NCI-H1092 (cell line): ENCODE measurements at places on chromosomes 2 and 18.

GRCh38 chr2:150168595-150169236 is 318.8 kb downstream of the RND3 start:
- no peak for DNase-seq

DNA sequence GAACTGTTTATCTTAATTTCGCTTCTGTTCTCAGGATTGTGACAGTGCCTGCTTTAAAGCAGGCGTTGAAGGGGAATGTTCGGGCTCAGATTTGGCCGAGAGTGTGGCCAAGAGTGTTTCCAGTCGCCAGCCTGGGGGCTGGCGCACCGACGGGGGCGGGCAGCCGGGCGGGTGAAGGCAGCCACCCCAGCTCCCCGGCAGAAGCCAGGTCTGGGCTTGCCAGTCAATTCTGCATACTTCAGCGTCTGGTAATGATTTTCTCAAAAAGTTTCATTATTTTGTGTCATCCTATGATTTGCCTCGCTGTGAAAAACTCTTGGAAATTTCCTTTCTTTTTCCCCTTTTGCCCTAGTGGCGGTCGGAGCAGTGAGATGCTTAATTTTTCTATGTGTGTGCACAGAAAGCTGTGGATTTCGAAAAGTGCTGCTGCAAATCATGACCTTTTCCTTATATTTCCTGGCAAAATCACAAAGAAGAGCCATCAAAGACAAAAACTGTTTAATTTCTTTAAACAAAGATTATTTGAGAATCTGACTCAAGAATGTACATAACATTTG is 856 bp downstream of the FAM228A start:
- no peak for DNase-seq

DNA sequence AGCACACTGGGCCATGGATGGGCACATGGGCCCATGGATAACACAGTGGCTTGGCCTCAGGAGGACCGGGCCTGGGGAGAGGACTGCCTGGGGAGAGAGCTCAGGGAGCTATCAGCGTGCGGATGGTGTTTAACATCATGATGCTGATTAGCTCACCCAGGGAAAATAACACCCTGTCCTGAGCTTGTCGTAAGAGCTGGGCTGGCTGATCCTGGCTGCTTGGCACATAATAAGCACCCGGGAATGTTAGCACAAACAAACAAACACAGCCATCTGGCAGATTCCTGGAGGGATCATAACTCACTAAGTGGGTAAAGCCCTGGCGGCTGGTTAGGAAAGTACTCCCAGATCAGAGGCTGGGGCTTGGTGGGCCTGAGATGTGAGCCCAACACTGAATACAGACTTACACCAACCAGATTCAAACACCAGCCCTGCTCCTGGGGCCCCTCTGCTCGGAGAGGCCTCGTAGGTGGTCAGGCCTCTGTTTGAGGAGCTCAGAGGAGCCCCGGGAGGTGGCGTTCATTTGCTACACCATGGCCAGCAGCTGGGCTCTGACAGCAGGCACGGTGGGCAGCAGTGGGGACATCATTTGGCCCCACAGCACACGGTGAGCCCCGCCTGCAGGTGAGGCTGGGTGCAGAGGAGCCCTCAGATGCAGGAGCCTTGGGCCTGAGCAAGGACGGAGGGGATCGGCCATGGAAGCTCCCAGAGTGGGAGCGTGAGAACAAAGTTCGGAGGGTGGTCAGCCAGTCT is 193.4 kb upstream of the HDAC4 start:
- DNase-seq, result no peak

GRCh38 chr18:56889621-56890020 is 238.5 kb downstream of the WDR7 start:
- DNase-seq, result no peak

- no peak for DNase-seq
Observed at GRCh38 chr2:102667072-102667471, 47.7 kb downstream of the SLC9A2 start.

GRCh38 chr2:117850461-117850860 is 36.0 kb downstream of the DDX18 start:
- DNase-seq, result no peak

DNA sequence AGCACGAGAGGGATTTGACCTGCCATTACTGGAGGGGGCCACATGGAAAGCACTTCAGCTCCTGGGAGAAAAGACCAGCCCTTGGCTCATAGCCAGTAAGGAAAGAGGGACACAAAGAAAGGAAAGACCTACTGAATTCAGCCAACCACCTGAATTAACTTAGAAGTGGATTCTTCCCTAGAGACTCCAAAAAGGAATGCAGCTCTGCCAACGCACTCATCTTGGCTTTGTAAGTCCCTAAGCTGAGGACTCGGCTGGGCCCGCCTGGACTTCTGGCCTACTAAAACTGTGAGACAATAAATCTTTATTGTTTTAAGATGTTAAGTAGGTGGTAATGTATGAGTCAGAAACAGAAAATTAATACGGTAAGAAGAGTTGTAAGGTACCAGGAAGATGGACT is 11.5 kb downstream of the ATF2 start:
- no peak for DNase-seq

DNA sequence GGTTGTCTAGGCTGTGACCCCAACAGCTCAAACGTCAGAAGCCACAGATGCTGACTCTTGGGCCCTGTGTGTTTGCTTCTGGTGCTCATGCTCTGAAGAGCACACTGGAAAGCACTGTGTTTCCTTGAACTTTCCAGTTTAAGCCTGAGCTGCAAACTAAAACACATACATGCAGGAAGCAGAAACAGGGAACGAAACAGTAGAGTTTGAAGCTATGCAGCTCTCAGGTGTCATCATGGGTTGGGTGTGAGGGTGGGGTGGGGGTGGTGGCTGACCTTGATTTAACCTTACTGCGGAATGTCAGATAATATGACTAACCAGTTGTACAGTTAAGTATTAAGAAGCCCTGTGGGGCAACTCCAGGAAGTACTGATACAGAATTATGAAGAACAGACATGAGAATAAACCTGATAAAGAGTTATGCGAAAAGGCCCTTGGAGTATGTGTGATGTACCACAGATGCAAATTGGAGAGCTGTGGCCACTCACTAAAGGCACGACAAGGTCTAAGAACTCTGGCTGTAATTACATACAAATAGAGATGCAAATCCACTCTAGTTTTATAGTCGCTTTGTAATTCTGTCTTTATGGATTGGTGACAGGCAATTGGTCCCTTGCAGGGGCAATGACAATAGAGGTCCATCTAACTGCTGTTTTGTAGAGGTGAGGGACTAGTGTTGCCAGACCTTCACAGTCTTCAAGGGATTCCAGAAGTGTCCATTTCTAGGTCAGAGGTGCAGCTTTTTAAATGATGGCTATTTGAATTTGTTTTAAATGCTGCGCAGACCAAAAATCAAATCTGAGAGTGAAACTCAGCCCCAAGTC is 273.1 kb downstream of the NAPG start:
- no peak for DNase-seq

GRCh38 chr2:190791347-190791975 is 89.2 kb upstream of the GLS start:
- DNase-seq, result no peak

DNA sequence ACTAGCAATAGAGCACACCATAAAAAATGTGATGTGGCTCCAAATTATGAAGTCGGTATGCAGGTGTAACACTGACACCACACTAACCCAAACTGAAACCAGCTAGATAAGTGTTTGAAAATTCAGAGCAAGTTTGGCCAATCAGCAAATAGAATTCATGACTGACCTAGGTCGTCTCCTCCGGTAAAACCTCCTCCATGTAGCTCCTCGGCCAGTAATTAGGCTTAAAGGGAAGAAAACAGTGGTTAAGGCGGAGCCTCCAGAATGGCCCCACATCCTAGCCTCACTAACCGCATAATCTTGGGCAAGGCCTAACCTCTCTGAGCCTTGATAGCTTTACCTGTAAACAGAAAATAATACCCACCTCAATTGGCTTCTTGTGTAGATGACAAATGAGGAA is 30.1 kb downstream of the C1D start:
- DNase-seq, result no peak

GRCh38 chr2:239780236-239780994 is 244.7 kb downstream of the NDUFA10 start:
- no peak for DNase-seq

- no peak for DNase-seq
Observed at GRCh38 chr2:200122683-200123082, 167.3 kb downstream of the MAIP1 start.

GRCh38 chr18:49725809-49726674 is 87.3 kb downstream of the ACAA2 start:
- DNase-seq, result no peak
